ENCODE measurements at places on chromosomes 2 and 18.

DNA sequence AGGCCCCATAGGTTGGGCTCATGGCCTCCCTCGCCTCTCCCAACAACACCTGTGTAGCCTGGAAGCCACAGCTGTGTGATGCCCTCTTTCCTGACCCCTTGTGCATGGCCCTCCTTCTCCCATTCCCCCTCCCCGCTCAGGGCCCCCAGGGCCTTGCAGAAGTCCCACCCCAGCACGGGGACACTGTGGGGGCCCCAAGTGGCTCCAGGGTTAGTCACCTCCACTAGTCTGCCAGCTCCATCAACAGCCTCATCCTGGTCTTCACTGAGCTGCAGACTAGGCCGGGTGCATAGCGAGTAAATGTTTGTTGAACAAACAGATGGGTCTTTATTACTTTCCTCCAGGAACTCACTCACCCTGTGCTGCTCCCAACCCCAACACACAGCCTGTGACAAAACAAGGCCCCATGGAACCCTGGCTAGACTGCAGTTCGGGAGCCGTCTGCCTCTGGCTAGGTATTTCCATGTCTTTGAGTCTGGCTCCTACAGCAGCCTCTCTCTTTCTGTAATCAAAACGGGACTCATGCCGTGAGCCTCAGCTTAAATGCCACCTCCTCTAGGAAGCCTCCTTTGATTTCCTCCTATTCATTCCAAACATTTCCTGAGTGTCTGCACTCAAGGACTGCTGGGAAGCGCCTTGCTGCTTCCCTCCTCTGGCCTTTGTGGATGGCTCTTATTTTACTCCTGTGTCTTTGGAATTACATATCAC lies 109.9 kb upstream of the ID2 start:
- no peak for DNase-seq

DNA sequence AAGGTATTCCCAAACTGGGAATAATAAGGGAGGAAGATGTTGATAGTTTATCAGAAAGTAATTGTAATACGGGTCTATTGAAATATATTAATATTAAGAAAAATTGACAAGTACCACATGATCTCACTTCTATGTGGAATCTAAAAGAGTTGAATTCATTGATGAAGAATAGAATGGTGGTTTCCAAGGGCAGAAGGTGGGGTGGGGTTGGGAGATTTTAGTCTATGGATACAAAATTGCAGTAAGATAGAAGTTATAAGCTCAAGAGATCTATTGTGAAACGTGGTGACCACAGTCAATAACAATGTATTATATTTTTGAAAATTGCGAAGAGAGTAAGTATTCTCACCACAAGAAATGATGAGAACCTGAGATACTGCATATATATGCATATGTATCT lies 38.9 kb downstream of the COL3A1 start:
- no peak for DNase-seq

DNA sequence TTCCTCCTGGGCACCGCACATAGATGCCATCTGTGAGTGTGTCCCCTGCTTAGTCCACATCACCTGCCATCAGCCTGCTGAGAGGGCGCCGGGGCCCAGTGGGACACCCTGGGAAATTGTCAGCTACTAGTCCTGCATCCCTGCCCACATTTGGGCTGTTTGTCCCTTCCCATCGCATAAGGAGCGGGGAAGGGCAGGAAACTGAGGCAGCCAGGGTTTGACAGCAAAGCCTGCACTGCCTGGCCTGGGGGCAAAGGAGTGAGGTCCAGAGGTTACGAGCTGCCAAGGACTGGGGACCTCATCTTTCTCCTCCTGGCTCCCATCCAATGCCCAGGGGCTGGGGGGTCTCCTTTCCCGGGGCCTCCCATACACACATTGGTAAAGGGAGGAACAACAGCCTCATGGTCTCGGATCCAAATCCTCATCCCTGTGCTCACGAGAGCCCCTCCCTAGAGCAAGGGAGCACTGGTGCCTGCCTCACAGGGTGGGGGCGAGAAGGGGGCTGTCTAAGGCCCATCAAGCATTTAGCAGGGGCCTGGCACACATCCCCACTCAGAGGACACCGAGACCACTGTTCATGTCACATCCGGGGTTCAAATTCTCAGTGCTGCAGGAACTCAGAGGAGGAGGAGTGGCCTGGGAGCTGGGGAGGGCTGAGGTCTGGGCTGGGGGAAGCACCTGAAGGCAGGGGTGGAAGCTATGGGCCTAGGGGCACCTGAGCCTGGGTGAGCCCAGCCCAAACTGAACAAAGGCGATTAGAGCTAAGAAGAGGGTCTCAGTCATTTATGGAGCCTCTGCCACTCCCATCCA lies 113.8 kb downstream of the SMAD7 start:
- DNase-seq: no peak

- no peak for DNase-seq
Measured at GRCh38 chr2:134823431-134823830, 15.0 kb upstream of the ACMSD start.

GRCh38 chr18:44848644-44849335 lies 168.1 kb downstream of the SETBP1 start:
- no peak for DNase-seq

DNA sequence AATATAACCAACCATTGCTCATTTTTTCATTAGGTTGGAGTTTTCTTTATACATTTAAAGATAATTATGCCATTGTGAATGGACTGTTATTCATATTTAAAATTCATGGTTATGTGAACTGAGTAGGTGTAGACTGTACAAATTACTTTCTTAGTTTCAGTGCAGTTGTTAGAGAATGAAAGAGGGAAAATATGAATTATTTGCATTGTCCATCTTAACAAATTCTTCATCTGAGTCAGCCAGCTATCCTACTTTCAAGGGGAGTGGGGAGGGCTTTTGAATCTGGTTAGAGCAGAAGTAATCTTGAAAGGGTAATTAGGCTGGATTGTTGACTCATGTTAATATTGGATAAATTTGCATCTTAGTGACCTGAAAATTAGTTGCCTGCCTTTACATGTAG lies 212.0 kb downstream of the MCFD2 start:
- DNase-seq: no peak

GRCh38 chr2:96960153-96960961 lies 26.0 kb downstream of the FAM178B start:
- DNase-seq: peak; percentile 81

DNA sequence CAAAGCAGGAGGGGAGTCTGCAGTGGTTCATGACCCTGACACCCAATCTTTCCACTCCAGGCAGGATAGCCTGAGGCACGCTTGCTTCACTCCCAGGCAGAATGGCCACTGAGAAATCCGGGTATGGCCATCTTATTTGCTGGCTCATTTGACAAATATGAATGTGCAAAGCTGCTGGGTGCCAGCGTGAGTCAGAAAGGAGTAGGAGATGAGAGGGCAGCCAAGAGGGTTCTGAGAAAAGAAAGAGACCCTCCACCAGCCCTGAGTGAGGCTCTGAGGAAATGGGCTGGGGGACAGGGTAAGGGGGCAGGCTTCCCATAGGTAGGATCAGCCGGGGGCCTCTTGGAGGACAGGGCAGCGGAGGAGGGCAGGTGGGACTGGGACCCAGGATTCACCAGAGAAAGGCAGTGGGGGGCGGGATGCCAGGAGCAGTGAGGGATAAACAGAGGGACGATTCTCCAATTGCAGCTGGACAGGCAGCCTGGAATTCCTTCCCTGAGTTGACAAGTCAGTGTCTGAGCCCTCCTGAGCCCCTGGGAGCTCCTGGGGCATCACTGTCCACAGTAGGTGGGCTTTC lies 15.2 kb downstream of the RAMP1 start:
- no peak for DNase-seq

DNA sequence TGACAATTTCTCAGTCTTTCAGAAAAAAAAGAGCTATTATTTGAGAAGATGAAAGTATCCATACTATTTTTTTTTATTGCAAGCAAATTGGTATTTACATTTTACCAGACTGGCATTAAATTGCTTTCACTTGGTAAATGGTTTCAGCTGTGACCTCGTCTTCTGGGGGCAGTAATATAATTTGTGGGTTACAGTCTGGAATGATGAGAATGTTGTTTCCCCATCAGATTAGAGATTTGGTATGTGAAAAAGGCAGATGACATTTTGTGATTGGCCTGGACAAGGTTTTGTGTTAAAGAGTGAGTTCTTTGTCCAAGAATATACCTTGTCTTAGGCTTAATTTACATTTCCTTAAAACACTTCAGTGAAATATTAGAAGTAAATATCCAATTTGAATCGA lies 390.1 kb upstream of the ST6GAL2 start:
- DNase-seq: no peak

- peak; percentile 71 for DNase-seq
Measured at GRCh38 chr18:47930199-47930930, at the start of gene SMAD2. SMAD2 (minus strand) TSS chr18:47930659; CDS start chr18:47896756, 33,903 bp downstream.

- DNase-seq: no peak
Measured at GRCh38 chr18:5891184-5891853, 4.0 kb downstream of the TMEM200C start.
